Mesothelial cell of epicardium (in vitro differentiated cells): ENCODE measurements at places on chromosomes 3 and 15. TPM values are rescaled to one million over a fixed set of nuclear protein-coding genes. Genes with fewer than 3 reads are reported as not detected.
A peak's percentile ranks its signal among the peaks of the same experiment; 100 is the strongest.

The COLQ gene
- total RNA-seq: 9.1 to 10.0 TPM (median 10.0 TPM) in 3 replicates

The ARGFX gene
- total RNA-seq: not detected in 3 replicates

The HTR3E gene
- total RNA-seq: not detected in 3 replicates

The SLC6A20 gene
- 0.27 TPM in 1 of 3 replicates, not detected in the others for total RNA-seq

The SOX2 gene
- total RNA-seq: 0.09 TPM in 2 of 3 replicates, not detected in the other

The SLC24A5 gene
- 0.16 TPM in 1 of 3 replicates, not detected in the others for total RNA-seq

DNA sequence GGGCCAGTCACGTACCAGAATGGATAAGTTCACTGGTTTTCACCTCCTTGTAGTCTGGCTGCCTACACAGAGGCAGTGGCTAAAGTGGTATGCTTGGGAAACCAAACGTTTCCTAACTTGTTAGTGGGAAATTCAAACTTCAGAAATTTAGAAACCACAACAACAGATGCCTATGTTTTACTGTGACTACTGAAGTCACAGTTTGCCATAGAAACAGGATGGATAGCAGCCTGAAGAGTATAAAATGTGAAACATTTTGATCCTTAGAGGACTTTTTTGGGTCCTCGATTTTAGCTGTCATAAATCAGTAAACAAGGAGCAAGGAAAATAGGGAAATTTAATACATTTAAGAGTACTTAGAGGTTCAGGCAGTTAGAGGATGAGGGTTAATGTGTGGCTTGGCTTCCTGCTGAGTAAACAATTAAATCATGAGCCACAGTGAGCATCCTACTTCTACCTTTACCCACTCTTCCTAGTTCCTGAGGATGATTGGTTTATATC lies 48.6 kb downstream of the CMSS1 start:
- no peak overlapping the region for H3K27ac ChIP-seq
- no peak for DNase-seq
- no peaks in the 10 kb centered on the region for H3K27me3 ChIP-seq
- H3K4me3 ChIP-seq: no peak overlapping the region
- peaks cover 18% of the 10 kb centered on the region for H3K36me3 ChIP-seq

DNA sequence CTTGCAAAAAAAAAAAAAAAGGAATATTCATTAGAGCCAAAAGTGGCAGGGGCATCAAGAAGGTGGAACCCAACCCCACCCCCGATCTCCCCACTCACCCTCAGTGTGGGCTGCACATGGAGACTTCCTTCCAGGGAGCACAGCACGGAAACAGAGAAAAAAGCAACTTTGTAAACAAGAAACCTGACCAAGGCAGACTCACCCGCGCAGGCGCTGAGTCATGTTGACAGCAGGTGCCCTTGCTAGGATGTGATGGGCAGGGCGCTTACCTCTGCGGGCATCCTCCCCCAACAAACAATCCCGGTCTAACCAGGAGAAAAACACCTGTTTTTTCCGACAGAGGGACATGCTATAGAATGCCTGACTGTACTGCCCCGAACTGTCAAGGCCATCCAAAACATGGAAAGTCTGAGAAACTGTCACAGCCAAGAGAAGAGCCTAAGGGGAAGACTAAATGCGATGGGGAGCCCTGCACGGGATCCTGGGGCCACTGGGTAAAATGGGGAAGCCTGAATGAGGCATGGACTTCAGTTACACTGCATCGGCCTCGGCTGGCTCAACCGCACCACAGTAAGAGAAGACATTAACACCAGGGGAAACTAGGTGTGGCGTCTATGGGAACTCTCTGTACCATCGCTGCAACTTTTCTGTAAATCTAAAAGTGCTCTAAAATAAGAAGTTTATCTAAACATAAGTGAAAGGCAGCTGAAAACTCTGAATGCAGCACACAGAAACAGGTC lies 66.7 kb upstream of the GATA2 start:
- no peak for DNase-seq
- no peak overlapping the region for H3K27ac ChIP-seq
- H3K4me3 ChIP-seq: no peak overlapping the region
- H3K27me3 ChIP-seq: peaks cover 20% of the 10 kb centered on the region
- H3K4me1 ChIP-seq: peaks cover 4% of the 10 kb centered on the region

- H3K27me3 ChIP-seq: peaks cover 4% of the 10 kb centered on the region
- no peak overlapping the region for H3K27ac ChIP-seq
- no peak overlapping the region for H3K4me3 ChIP-seq
- DNase-seq: no peak
Measured at GRCh38 chr3:127886231-127886955, 28.6 kb upstream of the KBTBD12 start.

- H3K36me3 ChIP-seq: no peaks in the 10 kb centered on the region
- DNase-seq: no peak
- no peak overlapping the region for H3K4me3 ChIP-seq
- H3K27ac ChIP-seq: no peak overlapping the region
- peaks cover 4% of the 10 kb centered on the region for H3K4me1 ChIP-seq
- peaks cover 5% of the 10 kb centered on the region for H3K27me3 ChIP-seq
Measured at GRCh38 chr3:128714887-128715491, 11.0 kb upstream of the RAB7A start.

DNA sequence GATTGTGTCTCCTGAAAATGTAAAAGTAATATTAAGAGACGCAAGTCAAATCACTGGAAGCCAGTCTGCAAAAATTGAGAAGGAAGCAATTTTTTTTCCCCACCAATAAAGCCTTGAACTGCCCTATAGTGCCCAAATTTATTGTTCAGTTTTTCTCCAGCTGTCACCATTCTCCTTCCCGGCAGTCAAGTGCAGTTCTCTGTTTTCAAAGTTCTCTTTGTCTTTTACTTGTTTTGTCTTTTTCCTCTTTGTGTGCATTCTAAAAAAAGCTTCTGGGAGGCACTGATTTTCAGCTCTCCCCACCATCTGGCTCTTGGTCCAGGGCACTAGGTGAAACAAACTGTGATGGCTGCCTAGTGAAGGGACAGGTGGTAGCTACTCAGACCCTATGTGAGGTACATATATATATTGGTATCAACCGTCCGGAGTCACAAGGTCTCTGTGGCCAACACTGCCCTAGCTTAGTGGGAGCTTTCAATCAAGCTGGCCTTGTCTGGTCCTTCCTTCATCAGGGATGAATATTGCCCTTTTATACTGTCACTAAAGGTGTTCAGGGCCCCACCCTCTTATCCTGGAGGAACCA lies 6.1 kb upstream of the CLRN1 start:
- no peaks in the 10 kb centered on the region for H3K4me1 ChIP-seq
- H3K27ac ChIP-seq: no peak overlapping the region
- H3K36me3 ChIP-seq: no peaks in the 10 kb centered on the region

- DNase-seq: no peak
- no peaks in the 10 kb centered on the region for H3K36me3 ChIP-seq
- no peak overlapping the region for H3K27ac ChIP-seq
- H3K4me3 ChIP-seq: no peak overlapping the region
- H3K27me3 ChIP-seq: no peaks in the 10 kb centered on the region
- H3K4me1 ChIP-seq: peaks cover 4% of the 10 kb centered on the region
Measured at GRCh38 chr3:81726132-81726531, 35.3 kb downstream of the GBE1 start.

- no peaks in the 10 kb centered on the region for H3K27me3 ChIP-seq
- no peak overlapping the region for H3K27ac ChIP-seq
- DNase-seq: no peak
- peaks cover 2% of the 10 kb centered on the region for H3K36me3 ChIP-seq
- H3K4me3 ChIP-seq: no peak overlapping the region
Measured at GRCh38 chr3:58528629-58529028, 8.4 kb downstream of the ACOX2 start.

DNA sequence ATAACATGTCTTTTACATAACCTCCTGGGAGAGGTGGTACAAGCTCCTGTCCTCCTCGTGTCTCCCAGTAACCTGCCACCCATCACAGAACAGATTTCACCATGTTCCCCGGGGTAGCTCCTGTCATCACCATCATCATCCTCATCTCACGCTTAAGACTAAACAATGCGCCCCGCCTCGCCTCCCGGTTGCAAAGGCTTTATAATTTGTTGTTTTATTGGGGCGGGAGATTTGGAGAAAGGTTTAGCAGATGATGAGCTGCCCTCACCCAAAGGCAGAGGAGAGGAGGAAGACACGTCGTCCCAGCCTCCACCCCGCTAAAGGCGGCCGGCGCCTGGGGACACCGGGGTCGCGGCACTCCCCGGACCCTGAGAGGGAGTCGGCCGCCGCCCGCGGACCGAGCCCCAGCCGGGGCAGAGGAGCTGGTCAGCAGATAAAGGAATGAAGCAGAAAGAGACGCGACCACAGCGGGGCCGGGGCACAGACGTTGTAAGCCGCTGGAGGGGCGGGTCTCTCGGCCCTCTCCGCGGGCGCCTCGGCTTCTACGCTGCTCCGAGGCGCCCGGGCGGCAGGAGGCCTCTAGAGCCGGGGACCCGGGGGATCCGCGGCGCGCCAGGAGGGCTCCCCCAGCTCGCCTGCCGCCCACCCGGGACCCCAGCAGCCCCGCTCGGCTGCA lies 589 bp downstream of the HERC1 start:
- no peaks in the 10 kb centered on the region for H3K27me3 ChIP-seq
- peaks cover 24% of the 10 kb centered on the region for H3K4me1 ChIP-seq
- no peaks in the 10 kb centered on the region for H3K36me3 ChIP-seq

GRCh38 chr15:32956711-32957110 lies 237.8 kb downstream of the FMN1 start:
- no peak for DNase-seq
- H3K4me3 ChIP-seq: no peak overlapping the region
- peaks cover 11% of the 10 kb centered on the region for H3K4me1 ChIP-seq
- H3K36me3 ChIP-seq: no peaks in the 10 kb centered on the region
- H3K27ac ChIP-seq: no peak overlapping the region
- no peaks in the 10 kb centered on the region for H3K27me3 ChIP-seq

GRCh38 chr3:58691997-58692396 lies 25.4 kb upstream of the FAM3D start:
- no peaks in the 10 kb centered on the region for H3K27me3 ChIP-seq
- H3K27ac ChIP-seq: no peak overlapping the region
- DNase-seq: no peak
- H3K4me3 ChIP-seq: no peak overlapping the region
- H3K4me1 ChIP-seq: no peaks in the 10 kb centered on the region
- H3K36me3 ChIP-seq: peaks cover 2% of the 10 kb centered on the region

DNA sequence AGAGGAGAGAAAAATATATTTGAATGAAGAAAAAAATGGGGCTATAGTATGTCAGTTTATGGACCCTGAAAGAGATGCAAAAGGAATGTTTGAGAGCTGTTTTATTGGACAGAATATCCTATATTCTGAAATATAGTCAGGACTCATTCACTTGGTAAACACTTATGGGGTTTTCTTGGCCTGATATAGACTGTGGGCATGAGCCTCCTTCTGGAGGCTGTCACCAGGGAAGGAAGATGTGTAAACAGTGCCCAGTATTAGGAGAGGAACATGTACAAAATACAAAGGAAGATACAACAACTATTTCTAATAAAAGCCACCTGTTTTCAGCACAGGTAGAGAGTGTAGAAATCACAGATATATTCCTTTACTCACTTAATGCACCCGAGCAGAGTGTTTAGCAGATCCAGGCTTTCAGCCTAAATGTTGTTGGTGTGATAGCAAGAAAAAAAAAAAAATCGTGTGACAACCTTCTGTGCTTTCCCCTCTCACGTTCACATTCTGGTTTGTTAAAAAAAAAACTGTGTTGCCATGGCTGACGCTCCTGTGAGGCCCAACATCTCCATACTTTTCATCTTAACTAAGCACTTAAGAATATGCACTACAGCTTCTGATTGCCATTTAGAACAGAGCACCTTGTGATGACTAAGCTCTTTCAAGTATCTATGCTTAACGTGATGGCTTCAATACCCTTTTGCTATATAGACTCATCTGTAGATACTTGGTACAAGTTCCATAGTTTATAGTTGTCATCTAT lies 134.1 kb downstream of the MBNL1 start:
- H3K4me1 ChIP-seq: peaks cover 47% of the 10 kb centered on the region
- H3K36me3 ChIP-seq: no peaks in the 10 kb centered on the region
- no peak overlapping the region for H3K4me3 ChIP-seq
- H3K27ac ChIP-seq: peak overlapping the region; percentile 74
- no peak for DNase-seq

DNA sequence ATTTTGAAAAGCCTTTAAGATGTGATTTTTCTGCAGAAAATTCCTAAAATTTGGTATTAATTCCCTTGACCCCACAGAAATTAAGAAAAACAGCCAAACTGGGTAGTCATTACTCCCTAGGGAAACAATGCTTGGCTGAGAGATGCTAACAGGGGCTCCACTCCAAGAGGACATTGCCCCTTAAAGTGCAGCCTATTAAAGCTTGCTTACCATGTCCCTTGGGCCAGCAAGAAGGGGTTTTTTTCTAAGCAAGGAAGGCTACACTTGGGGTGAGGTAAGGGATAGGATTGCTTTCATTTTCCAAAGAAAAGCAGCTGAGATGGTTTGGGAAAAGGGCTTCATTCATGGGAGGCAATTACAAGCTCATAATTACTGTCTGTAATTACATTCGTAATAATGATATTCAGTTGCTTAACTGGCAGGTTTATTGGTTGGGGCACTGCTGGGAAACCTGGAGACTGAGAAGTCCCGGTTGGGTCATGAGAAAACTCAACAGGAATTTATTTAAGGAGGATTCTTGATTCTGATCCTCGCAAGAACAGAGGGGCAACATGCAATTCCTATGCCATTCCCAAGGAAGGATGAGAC lies 247.5 kb downstream of the NR1D2 start:
- DNase-seq: no peak
- H3K27me3 ChIP-seq: peaks cover 31% of the 10 kb centered on the region
- H3K4me1 ChIP-seq: no peaks in the 10 kb centered on the region
- H3K36me3 ChIP-seq: no peaks in the 10 kb centered on the region

DNA sequence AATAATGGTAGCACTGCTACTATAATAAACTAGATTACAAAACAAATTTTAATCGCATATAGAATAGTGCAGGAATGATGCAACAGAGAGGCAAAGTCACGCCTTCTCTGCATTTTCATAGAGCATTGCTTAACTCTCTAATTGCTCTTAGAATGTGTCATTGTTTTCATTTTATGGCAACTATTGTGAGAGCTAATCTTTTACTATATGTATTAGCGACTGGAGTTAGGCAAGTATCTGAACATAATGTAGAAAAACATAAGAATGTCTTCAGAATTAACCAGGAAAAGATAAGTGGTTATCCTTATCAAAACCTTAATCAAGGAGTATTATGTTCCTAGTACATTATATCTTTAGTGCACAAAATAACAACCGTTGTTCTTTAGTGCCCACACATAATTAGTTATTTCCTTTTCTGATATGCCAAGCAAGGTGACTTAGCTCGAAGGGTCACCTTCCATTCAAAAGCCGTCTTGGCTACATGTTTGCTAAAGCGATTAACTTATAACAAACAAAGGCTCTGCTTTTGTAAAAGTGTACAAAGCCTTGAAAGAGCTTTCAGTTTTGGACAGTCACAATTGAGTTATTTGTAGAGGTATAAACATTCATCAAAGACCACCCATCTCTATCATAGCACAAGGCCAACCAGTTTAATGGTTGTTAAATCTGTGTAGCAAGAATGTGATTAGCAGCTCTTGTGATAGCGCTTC lies 1328.9 kb downstream of the ROBO2 start:
- DNase-seq: no peak
- no peaks in the 10 kb centered on the region for H3K36me3 ChIP-seq
- H3K27ac ChIP-seq: no peak overlapping the region
- H3K27me3 ChIP-seq: no peaks in the 10 kb centered on the region
- H3K4me1 ChIP-seq: peaks cover 2% of the 10 kb centered on the region

GRCh38 chr3:90056281-90057032 lies 949.0 kb downstream of the EPHA3 start:
- no peak overlapping the region for H3K4me3 ChIP-seq
- no peaks in the 10 kb centered on the region for H3K36me3 ChIP-seq
- DNase-seq: no peak
- peaks cover 23% of the 10 kb centered on the region for H3K27me3 ChIP-seq
- peaks cover 26% of the 10 kb centered on the region for H3K4me1 ChIP-seq
- peak overlapping the region; percentile 25 for H3K27ac ChIP-seq
